Renal cortex interstitium (tissue), 15 donors: ENCODE measurements at places on chromosomes 4 and X. TPM values are rescaled to one million over a fixed set of nuclear protein-coding genes. Genes with fewer than 3 reads are reported as not detected.

Gene HTR2C
- polyA plus RNA-seq: 0.81 TPM

GRCh38 chr4:945274-946102, 13.2 kb downstream of the TMEM175 start:
- no peak for DNase-seq

DNA sequence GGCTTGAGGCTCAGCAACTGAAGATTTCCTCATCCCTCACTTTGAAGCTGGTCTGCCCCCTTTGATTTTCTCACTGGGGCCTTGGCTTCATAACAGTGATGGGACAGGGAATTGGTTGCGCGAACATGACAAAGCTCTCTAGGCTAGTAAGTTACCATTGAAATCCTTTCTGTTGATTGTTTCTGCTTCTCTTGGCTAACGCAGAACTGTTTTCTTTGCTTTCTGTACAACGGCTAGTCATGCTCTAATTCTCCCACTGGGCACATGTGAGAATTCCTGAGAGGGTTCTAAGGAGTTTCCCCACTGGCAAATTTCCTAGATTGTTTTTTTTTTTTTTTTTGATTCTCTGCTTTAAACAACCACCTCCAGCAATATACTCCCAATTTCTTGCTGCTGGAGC, 738.6 kb downstream of the PCDH7 start:
- no peak for DNase-seq

Gene MTMR8
- polyA plus RNA-seq: 1.4 TPM

GRCh38 chr4:81366779-81367178, 104.9 kb downstream of the RASGEF1B start:
- DNase-seq: no peak

Gene NXF3
- polyA plus RNA-seq: not detected

Gene FAAH2
- polyA plus RNA-seq: 16.1 TPM
